ENCODE measurements at places on chromosomes 4 and X.

- no peak for DNase-seq
These were observed 31.9 kb downstream of the TRAPPC11 start for GRCh38 chr4:183691006-183691405.

- DNase-seq = no peak
These were observed 17.3 kb upstream of the RPS6KA6 start for GRCh38 chrX:84205276-84205675.

- DNase-seq = no peak
These were observed 49.6 kb downstream of the HPF1 start for GRCh38 chr4:169707958-169708643.

- no peak for DNase-seq
These were observed 11.9 kb downstream of the EDNRA start for GRCh38 chr4:147492761-147493160.

DNA sequence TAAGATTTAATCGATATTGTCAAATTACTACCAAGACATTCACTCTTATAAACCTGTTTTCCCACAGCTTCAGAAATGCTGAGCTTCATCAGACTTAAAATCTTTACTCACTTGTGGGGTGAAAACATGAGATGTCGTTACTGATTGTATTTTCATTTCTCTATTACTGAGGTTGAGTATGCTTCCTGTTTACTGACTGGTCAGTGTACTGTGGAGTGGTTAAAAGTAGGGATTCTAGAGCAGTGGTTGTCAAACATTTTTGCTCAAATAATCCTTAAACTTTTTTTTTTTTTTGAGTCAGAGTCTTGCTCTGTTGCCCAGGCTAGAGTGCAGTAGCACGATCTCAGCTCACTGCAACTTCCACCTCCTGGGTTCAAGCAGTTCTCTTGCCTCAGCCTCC lies 50.3 kb downstream of the NSUN7 start:
- no peak for DNase-seq

DNA sequence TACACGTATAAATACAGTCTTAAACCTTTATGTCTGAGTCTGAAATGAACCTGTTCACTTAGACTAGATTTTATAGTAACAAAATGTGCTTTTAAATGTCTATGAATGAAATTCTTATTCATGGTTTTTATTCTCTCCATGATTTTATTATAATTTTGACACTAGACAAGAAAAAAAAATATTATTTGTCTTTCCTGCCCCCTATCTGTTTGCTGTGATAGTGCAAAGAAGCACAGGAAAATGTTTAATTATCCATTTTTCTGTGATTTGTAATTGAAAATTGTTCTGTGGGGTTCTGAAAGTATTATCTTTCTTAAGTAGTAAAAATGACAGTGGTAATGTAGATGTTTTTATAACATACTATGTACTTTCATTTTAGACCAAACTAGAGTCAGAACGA lies 52.0 kb downstream of the INTS6L start:
- no peak for DNase-seq

GRCh38 chrX:25858273-25858880 lies 279.8 kb upstream of the MAGEB18 start:
- DNase-seq = no peak

- no peak for DNase-seq
These were observed 492.0 kb upstream of the FTHL17 start for GRCh38 chrX:31563792-31564191.
